ENCODE measurements at places on chromosomes 3 and 15.

- no peak for DNase-seq
Observed at GRCh38 chr15:42608110-42608531, 32.7 kb downstream of the STARD9 start.

DNA sequence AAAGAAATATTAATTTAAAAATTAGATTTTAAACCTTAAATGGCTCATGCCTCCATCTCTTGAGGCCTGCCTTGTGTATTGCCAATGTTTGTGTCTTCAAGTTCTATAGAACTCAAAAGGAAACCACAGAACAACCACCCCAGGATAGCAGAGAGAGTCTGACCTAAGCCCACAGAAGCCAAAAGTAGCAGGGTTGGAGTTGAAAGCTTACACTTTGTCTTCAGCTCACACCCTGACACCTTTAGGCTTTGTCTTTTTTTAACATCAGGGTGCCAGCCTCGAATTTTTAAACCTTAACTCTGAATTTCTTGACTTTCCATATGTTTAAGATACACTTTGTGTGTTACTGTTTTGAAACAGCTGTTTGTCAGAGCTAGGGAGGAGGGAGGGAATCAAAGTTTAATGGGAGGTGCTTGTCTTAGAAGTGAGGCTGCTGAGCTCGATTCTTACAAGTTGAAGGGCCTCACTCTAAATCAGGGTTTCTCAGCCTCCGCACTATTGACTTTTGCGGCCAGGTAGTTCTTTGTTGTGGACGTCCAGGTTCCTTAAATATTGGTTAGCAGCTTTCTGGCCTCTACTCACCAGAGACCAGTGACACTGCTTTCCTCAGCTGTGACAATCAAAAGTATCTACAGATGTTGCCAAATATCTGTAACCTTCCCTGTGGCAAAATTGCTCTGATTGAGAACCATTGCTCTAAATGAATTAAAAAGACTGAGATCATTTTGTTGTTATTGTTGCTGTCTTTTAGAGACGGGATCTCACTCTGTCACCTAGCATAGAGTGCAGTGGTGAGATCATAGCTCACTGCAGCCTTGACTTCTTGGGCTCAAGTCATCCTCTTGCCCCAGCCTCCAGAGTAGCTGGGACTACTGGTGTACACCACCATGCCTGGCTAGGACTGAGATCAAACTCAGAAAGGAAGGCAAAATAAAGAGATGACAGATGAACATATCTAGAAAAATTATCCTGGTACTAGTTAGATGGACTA is 139.2 kb upstream of the EOMES start:
- no peak for DNase-seq

DNA sequence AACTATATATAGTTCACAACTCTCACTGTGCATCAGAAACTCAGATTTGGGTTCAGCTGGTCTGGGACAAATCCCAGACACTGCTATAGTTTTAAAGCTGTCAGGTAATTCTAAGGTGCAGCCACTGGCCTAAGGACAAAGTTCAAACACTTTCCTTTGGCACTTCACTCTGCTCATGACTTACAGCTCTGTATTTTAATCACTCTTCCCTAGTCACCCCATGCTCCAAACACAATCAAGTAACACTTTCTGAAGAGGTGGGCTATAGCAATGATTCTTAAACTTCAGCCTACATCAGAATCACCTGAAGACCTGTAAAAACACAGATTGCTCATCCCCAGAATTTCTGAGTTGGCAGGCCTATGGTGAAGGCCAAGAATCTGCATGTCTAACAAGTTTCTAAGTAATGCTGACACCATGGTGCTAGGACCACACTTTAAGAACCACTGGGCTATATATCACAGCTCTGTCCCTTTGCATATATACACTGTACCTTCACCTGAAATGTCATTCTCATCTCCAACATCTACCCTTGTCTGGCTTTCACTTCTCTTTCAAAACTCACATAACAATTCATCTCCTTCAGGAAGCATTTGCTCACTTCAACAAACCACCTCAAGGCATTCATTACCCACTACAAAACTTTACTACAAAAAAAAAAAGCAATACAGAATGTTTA is 21.4 kb downstream of the STAG1 start:
- DNase-seq, result no peak

DNA sequence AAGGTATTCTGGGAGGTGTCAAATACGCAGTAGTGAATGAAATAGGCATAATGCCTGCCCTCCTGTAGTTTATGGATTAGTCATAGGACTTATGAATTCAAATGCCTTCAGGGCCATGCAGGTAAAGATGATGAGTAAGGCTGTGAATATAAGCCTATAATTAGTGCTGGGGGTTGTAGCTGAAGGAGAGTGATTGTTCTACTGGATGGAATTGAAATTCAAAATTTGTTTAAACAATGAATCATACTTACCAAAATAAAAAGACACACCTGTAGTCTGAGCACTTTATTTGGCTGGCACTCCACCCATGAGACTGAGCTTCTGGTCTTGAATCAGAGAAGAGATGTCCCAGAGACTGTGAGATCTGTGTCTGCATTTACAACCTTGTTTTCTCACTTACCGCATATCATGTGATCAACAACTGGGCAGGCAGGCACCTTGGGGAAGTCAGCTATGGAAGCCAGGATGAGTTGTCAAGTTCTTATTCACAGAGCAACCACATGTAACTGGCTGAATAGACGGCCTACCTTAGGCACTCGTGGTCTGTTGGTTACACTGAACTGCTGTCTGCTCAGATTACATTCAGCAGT is 291.8 kb downstream of the NAALADL2 start:
- DNase-seq, result no peak

- peak; percentile 84 for DNase-seq
Observed at GRCh38 chr3:64484289-64484992, 203.4 kb downstream of the ADAMTS9 start.

DNA sequence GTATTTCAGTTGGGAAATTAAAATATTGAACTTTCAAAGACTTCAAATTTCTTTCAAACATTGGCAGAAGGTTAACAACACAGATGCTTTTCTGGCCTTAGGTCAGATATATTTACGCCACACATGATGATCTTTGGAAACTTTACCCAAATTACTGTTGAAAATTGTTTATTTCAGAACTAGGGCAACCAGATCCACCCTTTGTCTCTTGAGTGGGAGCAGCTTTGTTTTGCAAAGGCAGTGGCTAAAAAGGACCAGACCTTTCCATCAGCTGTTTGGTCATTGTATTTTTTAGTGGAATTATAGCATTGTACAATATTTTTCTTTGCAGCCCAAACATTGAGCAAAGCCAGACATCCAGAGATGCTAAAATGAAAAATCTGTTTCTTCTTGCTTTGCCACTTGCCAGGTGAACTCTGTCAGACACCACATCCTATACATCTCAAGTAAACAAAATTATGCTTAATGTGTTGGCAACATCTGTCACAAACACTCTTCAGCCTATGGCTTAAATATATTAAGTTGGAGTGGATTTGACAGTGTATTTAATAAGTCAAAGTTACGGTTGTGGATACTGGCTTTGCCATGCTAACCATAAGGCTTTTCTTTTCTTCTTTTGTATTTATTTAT is 651.9 kb downstream of the RBMS3 start:
- DNase-seq, result no peak

DNA sequence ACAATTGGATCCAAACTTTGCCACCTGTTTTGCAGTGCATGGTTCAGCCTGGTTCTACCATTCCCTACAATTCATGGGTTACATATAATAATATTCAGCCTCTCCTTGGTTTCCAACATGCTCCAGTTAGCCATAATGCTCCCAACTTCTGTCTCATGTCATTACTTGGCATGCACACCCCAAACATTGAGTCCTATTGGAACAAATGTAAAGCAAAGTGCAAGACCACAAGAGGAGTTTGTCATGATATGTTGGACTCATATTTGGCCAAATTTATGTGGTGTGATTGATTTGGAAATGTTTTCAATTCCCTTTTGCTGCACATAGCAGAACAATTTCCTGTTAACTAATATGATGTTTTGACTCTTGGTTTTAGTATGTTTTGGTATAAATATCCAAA is 50.2 kb downstream of the KCNAB1 start:
- no peak for DNase-seq

Data from cardiac septum (tissue), 1 donor.